ENCODE measurements at places on chromosomes 11 and 22.

DNA sequence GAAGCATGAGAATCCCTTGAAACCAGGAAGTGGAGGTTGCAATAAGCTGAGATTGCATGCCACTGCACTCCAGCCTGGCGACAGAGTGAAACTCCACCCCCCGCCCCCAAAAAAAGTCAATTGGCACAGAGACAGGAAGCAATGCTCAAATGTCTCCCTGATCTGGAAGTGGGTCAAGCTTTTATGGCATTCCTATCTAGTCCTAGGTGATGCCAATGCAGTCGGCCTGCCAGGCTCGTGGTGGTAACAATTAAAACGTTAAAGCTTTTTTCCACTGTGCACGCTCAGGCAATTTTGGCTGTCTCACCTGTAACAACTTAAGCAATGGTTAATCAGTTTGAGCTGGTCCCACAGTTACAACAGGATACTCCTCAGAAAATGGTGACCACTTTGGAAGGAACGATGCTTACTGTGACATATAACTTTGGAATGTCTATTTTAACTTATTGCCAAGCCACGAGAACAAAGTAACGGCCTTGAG lies 18.9 kb upstream of the PISD start:
- DNase-seq, result no peak

DNA sequence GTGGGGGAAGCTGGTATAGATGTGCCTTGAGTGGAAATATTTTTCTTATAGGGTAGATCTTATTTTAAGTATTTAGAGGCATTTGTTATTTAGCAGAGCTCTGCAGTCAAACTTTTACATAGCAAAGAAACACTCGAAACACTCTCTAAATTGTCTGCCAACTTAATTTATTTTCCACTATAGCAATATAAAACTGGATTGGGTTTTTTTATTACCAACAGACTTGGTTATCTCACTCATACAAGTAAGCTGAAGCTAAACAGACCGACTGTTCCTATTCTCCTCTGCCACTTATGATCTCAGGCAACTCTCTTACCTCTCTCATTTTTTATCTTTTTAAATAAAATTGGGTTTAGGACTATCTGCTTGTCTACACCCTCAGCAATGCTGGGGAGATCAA lies 4.6 kb downstream of the RAB38 start:
- no peak for DNase-seq

GRCh38 chr11:62805961-62806441 lies 761 bp upstream of the NXF1 start:
- DNase-seq, result no peak

DNA sequence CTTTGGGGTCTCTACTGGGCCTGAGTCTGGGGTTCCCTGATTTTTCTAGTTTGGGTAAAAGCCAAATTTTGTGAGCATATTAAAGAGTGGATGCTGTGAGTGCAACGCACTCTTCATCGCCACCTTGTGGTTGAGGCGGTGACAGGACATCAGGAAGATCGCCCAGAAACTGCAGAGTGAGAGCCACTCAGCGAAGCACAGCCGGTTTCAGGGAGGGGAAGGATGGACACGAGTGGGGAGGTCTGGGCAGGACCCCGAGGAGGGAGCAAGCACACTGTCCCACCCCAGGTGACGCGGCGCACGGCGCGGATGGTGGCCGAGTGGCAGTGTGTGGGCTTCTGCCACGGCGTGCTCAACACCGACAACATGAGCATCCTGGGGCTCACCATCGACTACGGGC lies 9.1 kb downstream of the SELENOO start:
- DNase-seq, result peak; percentile 85

DNA sequence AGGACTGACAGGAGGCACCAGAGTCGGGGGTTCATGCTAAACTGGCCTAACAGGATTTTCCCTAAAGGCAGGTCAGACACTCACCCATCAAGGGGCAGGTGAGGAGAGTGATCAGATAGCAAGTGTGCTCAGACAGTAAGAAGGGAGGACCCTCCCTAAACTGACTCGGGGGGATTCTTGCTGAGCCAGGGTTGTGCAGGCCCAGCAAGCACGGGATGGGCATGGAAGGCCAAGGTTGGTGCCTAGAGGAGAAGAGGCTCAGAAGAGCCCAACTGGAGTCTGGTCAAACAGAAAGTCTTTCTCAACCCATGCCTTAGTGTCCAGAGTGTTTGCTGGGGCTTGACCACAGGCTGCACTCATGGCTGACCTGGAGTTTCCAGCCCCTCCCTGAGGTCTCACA lies 6.2 kb upstream of the APOL1 start:
- DNase-seq, result no peak

DNA sequence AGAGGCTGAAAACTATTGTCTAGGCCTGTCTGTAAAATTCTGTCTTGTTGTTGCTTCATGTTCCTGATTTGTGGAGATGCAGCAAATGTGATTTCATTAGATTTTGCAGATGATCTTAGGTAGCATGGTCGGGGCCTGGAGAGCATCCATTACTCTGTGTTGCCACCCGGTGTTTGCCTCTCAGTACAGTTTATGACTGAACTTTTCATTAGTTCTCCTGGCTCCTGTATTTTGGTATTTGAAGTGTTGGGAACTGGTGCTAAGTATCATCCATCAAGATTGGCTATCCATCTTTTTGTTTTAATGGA lies 7.7 kb downstream of the YWHAH start:
- DNase-seq, result no peak

DNA sequence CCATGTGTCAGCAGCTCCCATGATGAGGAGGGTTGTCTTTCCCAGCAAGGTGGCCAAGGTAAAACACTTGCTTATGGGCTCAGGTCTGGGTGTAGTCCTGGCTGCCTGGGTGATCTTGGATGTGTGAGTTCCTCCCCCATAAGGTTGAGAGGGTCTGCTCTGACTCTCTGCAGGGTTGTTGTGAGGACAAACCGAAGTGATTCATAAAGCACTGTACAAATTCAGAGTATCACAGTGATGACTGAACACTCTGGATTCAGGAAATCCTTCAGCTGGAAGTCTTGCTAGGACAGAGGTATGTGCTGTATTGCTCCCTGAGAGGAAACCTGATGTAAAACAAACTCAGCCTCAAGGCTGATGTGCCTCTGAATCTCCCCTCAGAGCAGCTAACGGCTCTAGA lies 220.9 kb upstream of the PITPNB start:
- DNase-seq, result no peak

GRCh38 chr11:37449146-37449545 lies 851.1 kb upstream of the RAG2 start:
- no peak for DNase-seq
